ENCODE measurements at places on chromosomes 13 and 19.
A peak's percentile ranks its signal among the peaks of the same experiment; 100 is the strongest.

GRCh38 chr19:41355035-41355434 lies 1.3 kb upstream of the TGFB1 start:
- no peak for DNase-seq

- DNase-seq = no peak
Measured at GRCh38 chr13:57123681-57124080, 17.0 kb upstream of the PRR20A start.

DNA sequence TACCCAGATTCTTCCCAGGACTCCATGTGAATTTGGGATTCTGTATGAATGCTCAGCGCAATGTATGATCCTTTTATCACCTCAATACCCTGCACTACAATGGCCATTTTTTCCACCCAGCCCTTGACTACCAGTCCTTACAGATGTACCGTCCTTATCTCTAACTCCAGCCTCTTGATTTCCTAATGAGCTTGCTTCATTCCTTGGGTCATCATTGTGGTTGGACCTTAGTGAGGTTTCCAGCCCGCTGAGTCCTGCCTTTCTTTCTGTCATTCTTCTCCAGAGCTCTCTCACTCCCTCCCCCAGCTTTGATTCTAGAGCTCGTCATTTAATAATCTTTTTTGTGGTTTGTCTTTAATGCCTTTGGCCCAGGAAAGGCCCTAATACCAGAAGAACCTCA lies 438.5 kb downstream of the ZNF536 start:
- DNase-seq = no peak

GRCh38 chr19:41431426-41432386 lies 4.5 kb upstream of the B3GNT8 start:
- DNase-seq = no peak

DNA sequence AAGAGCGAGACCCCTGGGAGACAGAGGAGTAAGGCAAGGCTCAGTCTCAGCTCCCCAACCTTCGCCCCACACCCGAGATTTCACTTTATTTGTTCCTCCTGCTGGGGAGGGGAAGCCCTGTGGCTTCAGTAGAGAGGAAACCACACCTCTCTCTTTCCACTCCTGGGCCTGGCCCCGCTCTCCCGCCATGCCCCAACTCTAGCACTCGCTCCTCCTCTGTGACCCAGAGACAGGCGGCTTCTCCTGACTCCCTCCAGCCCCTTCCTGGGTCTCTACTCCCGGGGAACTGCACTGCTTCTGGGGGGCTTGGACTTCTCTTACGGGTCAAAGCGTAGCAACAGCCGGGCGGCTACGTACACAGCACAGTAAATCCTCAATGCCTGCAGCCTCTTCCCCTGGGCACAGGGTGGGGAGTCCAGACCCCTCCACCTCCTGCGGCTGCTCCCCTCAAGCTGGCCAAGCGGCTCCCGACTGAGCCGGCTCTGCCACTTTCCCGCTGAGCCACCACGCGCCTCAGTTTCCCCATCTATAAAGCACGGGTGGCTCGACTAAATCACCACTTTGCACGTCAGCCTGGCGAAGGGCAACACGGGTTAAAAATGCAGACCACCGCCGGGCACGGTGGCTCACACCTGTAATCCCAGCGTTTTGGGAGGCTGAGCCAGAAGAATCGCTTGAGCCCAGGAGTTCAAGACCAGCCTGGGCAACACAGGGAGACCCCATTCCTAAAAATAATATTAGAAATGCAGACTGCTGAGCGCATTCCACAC lies 1.4 kb downstream of the RNF126 start:
- DNase-seq = no peak

- no peak for DNase-seq
Measured at GRCh38 chr19:938233-938923, 12.5 kb downstream of the ARID3A start.

DNA sequence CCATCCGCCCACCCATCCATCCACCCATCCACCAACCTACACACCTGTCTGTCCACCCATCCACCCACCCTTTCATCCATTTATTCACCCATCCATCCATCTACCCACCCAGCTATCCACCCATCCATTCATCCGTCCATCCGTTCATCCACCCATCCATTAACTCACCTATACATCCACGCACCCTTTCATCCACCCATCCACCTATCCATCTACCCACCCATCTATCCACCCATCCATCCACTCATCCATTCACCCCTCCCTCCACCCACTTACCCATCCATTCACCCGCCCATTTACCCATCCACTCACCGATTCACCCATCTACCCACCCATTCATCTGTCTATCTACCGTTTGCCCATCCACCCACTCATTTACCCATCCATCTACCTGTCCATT lies 17.6 kb downstream of the KLHL26 start:
- no peak for DNase-seq

GRCh38 chr13:21149568-21149967 lies 26.8 kb downstream of the SKA3 start:
- DNase-seq = no peak

- DNase-seq = no peak
Measured at GRCh38 chr13:73748404-73748803, 385.8 kb downstream of the KLF12 start.

DNA sequence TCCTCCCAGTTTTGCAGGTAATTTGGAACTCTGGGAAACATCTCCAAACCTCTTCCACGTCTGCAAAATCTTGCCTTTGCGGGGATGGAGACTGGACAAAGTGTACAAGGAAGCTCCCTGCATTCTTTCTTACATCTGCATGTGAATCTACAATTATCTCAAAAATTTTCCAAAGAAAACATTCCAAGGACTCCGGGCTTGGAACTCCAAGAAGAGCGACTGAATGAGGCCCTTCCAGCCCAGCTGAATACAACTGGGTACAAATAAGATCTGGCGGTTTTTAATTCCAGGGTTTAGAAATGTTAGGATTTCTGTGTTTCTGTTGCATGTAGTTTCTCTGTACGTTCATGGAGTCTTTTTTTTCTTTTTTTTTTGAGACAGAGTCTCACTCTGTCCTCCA lies 28.5 kb downstream of the EXOC3L2 start:
- no peak for DNase-seq

- DNase-seq = no peak
Measured at GRCh38 chr13:74134777-74135325, 647 bp upstream of the KLF12 start.

DNA sequence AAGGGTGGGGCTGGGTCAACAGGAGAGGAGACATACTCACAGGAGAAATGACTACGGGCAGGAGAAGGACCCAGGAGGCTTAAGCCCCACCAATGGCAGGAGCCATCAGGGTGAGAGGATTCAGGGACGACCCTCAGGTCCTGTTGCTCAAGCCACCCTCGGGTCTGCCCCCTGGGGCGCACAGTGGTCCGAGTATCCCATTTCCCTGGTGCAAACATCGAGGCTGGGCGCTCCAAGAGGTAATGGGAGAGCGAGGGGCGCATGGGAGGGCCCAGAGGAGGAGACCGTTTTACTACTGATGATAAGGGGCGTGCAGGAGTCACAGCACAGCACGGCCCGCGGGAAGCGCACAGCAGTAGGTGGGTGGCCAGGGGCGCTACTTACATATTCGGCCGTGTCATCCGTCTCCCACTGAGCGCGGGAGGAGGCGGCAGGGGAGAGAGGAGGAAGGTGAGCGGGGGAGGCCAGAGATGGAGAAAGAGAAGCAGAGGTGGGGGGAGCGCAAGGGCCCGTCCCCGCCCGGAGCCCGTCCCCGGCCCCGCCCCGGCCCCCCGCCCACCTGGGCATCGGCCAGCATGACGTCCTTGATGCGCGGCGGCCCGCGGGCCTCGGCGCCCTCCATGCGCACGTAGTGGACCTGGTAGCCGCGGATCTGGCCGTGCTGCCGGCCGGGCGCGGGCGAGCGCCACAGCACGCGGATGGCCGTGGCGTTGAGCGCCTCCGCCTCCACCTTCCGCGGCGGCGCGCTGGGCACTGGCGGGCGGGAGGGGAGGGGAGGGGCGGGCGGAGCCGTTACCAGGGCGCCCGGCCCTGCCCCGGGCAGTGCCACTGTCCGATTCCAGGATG lies 111.5 kb downstream of the PTPRS start:
- no peak for DNase-seq

- DNase-seq = no peak
Measured at GRCh38 chr13:36666477-36667229, 7.2 kb upstream of the SERTM1 start.

GRCh38 chr19:2491130-2491801 lies 15.3 kb downstream of the GADD45B start:
- DNase-seq = no peak

DNA sequence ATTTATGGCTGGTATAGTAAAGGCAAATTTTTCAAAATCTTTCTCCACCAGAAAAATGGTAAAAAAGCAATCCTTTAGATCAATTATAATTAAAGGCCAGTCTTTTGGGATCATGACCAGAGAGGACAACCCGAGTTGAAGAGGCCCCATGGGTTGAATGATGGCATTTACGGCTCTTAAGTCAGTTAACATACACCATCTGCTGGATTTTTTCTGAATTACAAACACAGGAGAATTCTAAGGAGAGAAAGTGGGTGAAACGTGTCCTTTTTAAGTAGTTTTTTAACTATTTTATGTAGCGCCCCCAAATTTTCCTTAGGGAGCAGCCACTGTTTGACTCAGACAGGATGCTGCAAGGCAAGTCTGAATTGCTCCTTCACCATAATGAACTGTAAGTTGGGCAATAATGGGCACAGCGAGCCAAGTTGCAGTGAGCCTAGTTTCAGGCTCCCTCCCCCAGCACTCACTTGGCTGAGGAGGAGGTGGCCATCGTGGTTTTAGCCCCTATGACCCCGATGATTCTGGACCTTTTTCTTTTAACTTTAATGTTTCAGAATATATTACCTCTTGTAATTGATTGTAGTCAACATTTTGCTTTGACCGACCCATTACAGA lies 13.6 kb upstream of the ZNF611 start:
- no peak for DNase-seq

GRCh38 chr19:11347546-11348039 lies 1.3 kb downstream of the CCDC159 start:
- DNase-seq = no peak

DNA sequence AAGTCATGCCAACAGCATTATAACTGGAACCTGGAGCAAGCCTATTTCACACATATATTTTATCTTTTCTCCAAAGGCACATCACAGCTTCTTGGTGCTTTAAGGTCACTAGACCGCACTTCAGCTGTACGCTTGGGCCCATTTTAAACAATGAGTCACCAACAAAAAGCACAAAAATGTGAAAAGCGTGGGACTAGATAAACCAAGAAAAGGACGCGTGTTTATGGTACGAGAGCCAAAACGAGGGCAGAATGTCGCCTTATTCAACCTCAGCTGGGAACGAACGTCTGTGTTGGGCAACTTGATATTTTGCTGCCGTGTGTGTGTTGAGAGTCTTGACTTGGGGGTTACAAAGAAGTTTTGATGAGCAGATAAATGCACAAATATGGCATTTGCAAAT lies 9.2 kb upstream of the EHD2 start:
- no peak for DNase-seq

DNA sequence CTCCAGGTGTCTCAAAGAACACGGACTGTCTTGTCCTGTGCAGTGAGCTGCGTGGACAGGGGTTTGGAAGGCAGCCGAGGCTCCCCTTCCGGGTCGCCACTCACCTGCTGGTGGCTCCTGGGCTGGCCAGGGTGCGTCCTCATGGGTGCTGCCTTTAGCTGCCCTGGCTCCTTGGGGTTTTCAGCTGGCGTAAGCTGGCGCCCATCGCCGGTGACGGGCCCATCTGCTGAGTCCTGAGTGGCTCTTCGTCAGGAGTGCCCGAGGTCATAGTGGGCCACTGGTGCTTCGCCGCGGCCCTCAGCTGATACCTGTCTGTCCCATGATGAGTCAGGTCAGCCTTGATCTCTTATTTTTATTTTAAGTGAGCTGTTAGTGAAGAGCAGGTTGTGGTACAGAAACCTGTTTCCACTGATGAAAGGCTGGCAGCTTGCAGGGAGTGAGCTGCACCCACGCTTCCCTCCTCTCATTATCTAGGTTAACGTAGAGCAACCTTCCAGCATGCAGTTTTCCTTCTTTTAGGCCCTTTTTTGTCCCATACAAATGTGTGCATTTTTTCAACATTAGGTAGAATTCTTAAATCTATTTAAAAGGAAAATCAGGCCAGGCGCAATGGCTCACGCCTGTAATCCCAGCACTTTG lies 18.4 kb downstream of the EPN1 start:
- DNase-seq = no peak

DNA sequence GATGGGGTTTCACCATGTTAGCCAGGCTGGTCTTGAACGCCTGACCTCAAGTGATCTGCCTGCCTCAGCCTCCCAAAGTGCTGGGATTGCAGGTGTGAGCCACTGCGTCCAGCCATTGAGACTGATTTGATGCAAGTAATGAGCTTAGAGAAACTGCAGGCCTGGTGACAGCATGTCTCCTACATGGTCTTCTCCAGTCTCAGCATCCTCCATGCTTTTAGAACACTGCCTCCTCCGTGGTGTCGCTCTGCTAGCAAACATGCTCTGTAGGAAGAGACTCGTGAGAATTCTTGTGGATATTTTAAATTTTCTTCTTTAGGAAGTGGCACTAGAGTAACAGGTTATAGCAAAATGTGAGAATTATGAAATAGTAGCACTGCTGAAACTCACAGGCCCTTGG lies 37.1 kb downstream of the TPT1 start:
- DNase-seq = no peak

GRCh38 chr13:48580185-48580803 lies 47.4 kb upstream of the RCBTB2 start:
- DNase-seq = peak; percentile 45

DNA sequence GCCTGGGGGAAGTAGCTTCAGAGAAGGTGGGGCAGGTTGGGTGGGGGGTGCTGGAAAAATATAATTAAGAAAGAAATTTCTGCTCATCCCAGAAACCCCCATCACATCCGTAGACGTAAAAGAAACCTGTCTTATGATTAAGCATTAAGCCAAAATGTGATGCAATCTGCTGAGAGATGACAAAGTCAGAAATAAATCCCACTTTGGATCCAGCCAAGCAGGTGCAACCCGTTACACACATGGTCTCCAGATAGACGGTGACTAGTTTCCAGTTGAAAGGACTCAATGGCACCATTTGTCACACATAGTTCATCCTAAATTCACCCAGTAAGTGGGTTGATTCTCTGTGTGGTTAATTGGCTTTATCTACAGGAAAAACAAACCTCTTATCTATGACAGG lies 34.1 kb downstream of the PSG5 start:
- no peak for DNase-seq

- DNase-seq = no peak
Measured at GRCh38 chr19:29526730-29527499, 1.1 kb downstream of the VSTM2B start.

GRCh38 chr13:66663206-66663605 lies 566.9 kb downstream of the PCDH9 start:
- DNase-seq = no peak

DNA sequence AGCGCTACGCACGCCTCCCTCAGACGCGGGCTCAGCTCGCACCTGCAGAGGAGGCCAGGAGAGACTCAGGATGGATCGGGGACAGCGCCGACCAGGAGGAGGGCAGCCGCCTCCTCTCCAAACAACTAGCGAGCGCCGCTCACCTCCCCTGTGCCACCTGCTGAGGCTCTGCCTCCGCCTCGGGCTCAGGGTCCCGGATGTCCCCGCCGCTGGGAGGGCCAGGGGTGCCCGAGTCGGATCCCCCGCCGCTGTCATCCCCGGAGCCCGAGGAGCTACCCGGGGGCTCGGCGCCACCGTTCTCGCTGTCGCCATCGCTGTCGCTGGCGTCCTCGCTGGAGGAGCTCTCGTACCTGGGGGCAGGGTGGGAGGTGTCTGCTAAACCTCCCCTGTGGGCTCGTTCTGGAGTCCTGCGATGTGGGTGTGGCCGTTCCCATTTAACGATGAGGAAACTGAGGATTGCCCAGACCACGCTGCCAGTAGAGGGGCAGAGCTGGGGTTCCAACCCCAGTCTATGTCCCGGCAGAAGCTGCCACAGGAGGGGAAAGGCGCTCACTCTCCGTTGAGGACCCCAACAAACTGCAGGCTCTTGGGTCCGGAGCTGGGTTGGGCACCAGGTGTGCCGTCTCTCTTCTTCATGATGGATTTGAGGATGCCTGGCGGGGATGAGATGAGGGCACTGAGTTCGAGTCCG lies 9.2 kb downstream of the KANK3 start:
- DNase-seq = no peak
